ENCODE measurements at places on chromosomes 16 and 17. TPM values are rescaled to one million over a fixed set of nuclear protein-coding genes. Genes with fewer than 3 reads are reported as not detected.

DNA sequence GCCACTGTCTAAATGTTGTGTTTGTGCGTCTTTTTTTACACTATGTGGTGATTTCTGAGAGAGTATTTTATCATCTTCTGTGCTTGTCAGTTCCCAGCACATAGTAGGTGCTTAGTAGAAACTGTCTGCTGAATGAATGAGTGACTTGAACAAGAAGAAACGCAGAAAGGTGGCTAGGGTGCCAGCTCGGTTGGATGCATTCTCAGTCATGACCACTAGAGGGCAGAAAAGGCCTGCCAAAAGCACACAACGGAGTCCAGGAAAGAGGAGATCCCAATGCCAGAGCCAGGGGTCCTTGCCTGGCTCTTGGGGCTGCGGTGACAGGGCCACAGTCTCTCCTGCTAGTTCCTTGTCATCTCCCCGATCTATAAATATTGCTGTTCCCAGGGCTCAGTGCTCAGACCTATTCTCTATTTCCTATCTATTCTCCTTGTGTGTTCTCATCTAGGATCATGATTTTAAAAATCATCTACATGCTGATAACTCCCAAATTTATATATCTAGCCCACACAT is 57.3 kb upstream of the CCL1 start:
- H3K4me1 ChIP-seq = peaks cover 6% of the 10 kb centered on the region
- peak; percentile 45 for DNase-seq
- H3K27ac ChIP-seq = no peak overlapping the region
- H3K27me3 ChIP-seq = no peaks in the 10 kb centered on the region
- H3K36me3 ChIP-seq = no peaks in the 10 kb centered on the region

GRCh38 chr17:68903286-68903685 is 51.9 kb downstream of the ABCA8 start:
- no peak overlapping the region for H3K4me3 ChIP-seq
- H3K27ac ChIP-seq = no peak overlapping the region
- no peaks in the 10 kb centered on the region for H3K27me3 ChIP-seq
- no peaks in the 10 kb centered on the region for H3K36me3 ChIP-seq
- no peaks in the 10 kb centered on the region for H3K4me1 ChIP-seq
- DNase-seq = no peak

DNA sequence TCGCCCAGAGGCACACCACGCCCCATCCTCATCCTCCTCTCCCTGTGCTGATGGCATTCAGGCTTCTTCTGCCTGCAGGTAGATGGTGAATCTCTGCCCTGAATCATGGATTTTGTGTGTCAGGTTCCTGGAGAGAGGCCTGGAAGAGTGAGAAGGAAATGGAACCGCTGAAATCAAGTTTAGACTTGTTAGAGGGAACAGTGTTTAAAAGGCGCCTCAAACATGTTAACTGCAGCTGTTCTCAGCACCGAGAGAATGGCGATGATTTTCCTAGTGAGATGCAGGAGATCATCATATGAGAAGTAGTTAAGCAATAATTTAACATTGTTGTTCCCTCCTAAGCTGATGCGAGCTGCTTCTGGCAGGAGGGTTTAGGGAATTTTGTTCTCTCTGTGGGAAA is 744.4 kb upstream of the EEF2KMT start:
- H3K27ac ChIP-seq = no peak overlapping the region
- no peaks in the 10 kb centered on the region for H3K27me3 ChIP-seq
- DNase-seq = no peak
- H3K4me3 ChIP-seq = no peak overlapping the region
- no peaks in the 10 kb centered on the region for H3K4me1 ChIP-seq

GRCh38 chr16:75928295-75928694 is 202.0 kb upstream of the CPHXL start:
- no peaks in the 10 kb centered on the region for H3K27me3 ChIP-seq
- H3K4me3 ChIP-seq = no peak overlapping the region
- DNase-seq = no peak
- H3K27ac ChIP-seq = no peak overlapping the region

DNA sequence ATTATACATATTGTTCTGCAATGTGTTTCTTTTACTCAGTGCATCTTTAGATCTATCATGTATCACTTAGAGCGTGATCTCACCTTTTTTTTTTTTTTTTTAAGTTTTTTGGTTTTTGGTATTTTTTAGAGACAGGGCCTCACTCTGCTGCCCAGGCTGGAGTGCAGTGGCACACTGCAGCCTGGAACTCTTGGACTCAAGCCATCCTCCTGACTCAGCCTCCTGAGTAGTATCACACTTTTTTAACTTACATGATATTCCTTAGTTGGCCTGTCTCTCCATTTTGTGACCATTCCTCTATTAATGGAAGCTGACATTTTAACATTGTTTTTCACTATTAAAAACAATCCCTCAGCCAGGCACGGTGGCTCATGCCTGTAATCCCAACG is 4.7 kb upstream of the MPO start:
- DNase-seq = no peak
- H3K4me1 ChIP-seq = no peaks in the 10 kb centered on the region
- no peaks in the 10 kb centered on the region for H3K36me3 ChIP-seq

DNA sequence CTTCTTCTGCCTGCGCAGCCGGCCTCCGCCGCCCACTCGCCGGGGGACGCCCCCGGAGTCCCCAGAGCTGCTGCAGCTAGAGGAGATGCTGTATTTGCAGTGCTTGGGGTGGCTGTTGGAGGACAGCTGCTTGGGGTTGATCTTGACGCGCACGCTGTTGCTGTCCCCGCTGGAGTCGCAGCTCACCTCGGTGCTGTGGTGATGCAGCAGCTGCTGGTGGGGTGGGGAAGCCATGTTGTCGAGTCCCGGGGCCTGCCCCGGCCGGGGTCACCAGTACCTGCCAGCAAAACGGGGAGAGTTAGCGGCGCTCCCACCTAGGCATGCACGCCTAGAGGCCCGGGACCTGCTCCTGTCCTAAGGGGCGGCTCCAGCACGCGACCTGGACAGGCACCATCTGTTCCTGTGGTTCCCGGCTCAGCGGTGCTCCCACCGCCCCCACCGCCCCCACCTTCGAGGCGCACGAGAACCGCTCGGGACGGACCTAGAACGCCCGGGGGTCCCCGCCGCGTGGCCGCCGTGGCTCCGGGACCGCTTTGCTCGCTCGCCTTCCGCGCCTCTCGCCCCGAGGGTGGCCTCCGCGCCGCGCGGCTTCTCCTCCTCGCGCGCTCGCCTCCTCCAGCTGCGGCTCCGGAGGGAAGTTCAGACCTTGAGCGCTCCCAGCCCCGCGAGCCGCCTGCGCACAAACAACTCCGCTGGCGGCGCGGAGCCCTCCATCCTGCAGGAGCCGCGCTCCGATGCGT is 863 bp downstream of the ADCY9 start:
- no peaks in the 10 kb centered on the region for H3K36me3 ChIP-seq
- peak; percentile 72 for DNase-seq
- peaks cover 46% of the 10 kb centered on the region for H3K4me1 ChIP-seq
- H3K27me3 ChIP-seq = no peaks in the 10 kb centered on the region
- H3K27ac ChIP-seq = no peak overlapping the region

DNA sequence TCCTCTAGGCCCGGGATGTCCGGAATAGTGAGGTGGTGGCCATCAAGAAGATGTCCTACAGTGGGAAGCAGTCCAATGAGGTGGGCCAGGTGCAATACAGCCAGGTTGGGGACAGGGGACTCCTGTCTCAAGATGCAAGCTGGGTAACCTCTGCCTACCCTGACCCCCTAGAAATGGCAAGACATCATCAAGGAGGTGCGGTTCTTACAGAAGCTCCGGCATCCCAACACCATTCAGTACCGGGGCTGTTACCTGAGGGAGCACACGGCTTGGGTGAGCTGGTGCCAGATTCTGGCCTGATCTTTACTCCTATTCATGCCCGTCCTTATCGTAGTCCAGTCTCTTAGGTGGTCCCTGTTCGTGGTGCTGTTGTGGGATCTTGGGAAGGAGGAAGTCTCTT is 4.4 kb downstream of the TAOK2 start:
- H3K27me3 ChIP-seq = no peaks in the 10 kb centered on the region
- peaks cover 28% of the 10 kb centered on the region for H3K4me1 ChIP-seq
- no peak for DNase-seq
- H3K36me3 ChIP-seq = peaks cover 46% of the 10 kb centered on the region

- H3K36me3 ChIP-seq = no peaks in the 10 kb centered on the region
- H3K27me3 ChIP-seq = no peaks in the 10 kb centered on the region
- no peak overlapping the region for H3K27ac ChIP-seq
- no peak for DNase-seq
- H3K4me1 ChIP-seq = peaks cover 7% of the 10 kb centered on the region
- no peak overlapping the region for H3K4me3 ChIP-seq
These were observed 44.8 kb upstream of the NFAT5 start for GRCh38 chr16:69520800-69521602.

DNA sequence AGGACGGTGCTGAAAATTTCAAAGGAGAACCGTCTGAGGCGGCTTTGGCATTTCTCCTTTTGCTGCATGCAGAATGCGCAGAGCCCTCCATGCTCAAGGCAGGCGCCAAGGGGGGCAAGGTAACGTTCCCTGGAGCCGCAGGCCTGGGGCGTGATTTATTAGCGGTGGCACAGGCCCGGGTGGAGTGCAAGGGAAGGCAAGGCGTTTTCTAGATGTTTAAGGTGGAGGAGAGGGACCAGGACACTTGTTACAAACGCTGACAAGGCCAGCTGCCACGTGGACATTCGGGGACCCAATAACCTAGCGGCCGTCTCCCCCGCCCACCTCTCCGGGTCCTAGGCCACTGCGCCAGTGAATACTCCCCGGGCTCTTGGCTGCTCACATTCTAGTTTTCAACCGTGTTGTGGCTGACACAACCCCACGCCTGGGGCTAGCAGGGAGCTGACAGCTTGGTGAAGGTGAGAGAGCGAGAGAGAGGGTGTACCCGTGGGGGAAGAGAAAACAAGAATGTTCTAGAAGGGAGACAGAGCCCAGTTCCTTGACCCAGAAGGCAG is 250.1 kb downstream of the C16orf95 start:
- H3K27ac ChIP-seq = no peak overlapping the region
- H3K27me3 ChIP-seq = peaks cover 4% of the 10 kb centered on the region
- peaks cover 2% of the 10 kb centered on the region for H3K4me1 ChIP-seq
- H3K4me3 ChIP-seq = no peak overlapping the region
- no peaks in the 10 kb centered on the region for H3K36me3 ChIP-seq
- DNase-seq = no peak

DNA sequence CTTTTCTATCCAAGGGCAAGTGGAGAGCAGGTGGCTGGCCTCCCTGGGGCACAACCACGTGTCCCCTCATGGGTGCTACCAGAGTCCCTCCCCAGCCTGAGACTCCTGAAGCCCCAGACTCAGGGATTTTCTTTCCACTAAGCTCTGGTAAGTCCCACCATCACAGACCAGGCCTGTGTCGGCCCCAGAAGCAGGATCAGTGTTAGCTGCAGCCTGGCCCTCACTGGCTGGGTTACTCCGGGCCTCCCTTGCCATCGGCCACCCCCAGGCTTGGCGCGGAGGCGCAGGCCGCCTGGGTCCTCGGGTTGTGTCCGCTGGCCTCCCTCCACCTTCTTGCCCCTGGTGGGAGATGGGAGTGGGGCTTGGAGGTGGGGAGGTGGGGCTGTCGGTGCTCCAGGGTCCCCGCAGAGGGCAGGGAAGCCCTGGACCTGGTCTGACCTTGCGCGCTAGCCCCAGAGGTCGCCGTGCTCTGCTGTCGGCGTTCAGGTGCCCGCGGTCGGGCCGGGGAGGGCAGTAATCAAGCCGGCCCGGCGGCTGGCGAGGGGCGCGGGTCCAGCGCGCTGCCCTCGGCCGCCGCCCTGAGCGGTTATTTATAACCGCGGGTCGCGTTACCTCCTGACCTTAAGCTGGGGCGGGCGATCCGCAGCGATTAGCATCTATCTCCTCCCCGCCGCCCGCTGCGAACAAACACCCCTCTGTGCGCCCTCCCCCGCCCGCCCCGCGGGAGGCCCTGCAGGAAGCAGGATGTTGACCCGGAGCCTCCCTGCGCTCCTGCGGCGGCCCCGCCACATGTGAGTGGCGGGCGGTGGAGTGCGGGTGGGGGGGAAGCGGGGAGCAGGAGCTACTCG is 78.1 kb upstream of the TOB1 start:
- H3K4me3 ChIP-seq = peak overlapping the region; percentile 33
- H3K36me3 ChIP-seq = no peaks in the 10 kb centered on the region
- no peaks in the 10 kb centered on the region for H3K27me3 ChIP-seq
- DNase-seq = peak; percentile 56
- peak overlapping the region; percentile 68 for H3K27ac ChIP-seq

- H3K27ac ChIP-seq = no peak overlapping the region
- peaks cover 4% of the 10 kb centered on the region for H3K36me3 ChIP-seq
- H3K4me3 ChIP-seq = no peak overlapping the region
- H3K4me1 ChIP-seq = peaks cover 30% of the 10 kb centered on the region
- no peak for DNase-seq
These were observed 103.1 kb downstream of the STX8 start for GRCh38 chr17:9472541-9472940.

DNA sequence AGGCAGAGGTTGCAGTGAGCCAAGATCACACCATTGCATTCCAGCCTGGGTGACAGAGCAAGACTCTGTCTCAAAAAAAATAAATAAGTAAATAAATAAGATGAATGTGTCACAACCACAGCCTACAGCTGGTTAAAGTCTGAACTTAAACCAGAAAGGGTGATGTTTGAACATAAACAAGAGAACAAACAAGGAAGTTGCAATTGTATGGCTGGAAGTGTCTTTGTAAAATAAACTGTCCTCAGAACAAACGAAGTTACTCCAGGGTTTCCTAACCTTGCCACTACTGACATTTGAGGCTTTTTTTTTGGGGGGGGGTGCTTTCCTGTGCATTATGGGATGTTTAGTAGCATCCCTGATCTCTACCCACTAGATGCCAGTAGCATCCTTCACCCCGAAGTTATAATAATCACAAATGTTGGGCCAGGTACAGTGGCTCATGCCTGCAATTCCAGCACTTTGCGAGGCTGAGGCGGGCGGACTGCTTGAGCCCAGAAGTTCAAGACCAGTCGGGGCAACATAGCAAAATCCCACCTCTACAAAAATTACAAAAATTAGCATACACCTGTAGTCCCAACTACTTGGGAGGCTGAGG is 119.2 kb downstream of the XYLT1 start:
- H3K4me1 ChIP-seq = peaks cover 42% of the 10 kb centered on the region
- DNase-seq = no peak
- H3K4me3 ChIP-seq = no peak overlapping the region
- H3K36me3 ChIP-seq = peaks cover 5% of the 10 kb centered on the region

DNA sequence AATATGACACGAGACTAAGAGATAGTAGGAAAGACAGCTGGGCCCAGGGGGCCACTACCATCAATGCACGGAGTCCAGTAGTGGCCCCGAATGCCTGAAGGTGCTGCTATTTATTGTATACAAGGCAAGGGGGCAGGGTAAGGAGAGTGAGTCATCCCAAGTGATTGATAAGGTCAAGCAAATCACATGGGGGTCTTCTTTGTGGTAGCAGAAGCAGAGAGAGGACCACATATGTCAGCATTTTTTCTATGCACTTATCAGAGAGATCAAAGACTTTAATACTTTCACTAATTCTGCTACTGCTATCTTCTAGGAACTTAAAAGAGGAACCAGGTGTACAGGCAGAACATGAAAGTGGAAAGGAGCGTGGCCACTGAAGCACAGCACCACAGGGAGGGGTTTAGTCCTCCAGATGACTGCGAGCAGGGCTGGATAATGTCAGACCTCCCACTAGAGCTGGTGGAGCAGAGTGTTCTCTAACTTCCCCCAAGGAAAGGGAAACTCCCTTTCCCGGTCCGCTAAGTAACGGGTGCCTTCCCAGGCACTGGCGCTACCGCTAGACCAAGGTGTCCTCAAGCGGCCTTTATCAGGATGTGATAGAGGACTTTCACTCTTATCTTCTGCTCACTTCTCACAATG is 26.4 kb upstream of the ARL4D start:
- H3K4me3 ChIP-seq = no peak overlapping the region
- H3K27me3 ChIP-seq = no peaks in the 10 kb centered on the region
- no peaks in the 10 kb centered on the region for H3K36me3 ChIP-seq
- peaks cover 32% of the 10 kb centered on the region for H3K4me1 ChIP-seq
- no peak for DNase-seq
- no peak overlapping the region for H3K27ac ChIP-seq

Gene TAC4
- not detected for total RNA-seq

Gene KRTAP2-2
- total RNA-seq = not detected

Gene KRT36
- not detected for total RNA-seq
